NB4 (cell line): ENCODE measurements at places on chromosomes 4 and X.

DNA sequence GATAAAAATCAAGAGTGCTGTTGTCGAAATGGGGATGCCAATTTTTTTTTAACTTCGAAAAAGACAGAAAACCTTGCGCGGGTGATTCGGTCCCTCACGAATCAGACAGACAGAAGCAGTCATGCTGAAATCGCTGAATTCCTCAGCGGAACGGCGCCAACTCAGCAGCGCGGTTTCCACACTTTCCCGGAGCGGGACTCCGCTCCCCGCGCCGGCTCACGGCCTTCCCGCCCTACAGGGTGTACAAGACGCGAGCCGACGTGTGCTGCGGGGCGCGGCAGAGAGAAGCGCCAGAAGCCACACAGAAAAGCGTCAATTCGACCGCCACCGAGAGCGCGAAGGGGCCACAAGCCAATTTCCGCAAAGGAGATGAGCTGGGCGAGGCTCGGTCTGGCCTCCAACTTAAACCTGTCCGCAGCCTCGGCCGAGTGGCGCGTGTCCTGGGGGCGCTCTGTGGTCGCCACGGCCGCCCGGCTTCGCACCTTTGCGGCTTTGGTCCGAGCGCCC is 1.3 kb downstream of the NEXMIF start:
- DNase-seq, result no peak

GRCh38 chr4:74768857-74769525 is 25.3 kb downstream of the BTC start:
- no peak for DNase-seq

- DNase-seq, result no peak
These were observed 6.8 kb upstream of the DYNLT3 start for GRCh38 chrX:37854148-37854547.

GRCh38 chrX:56066016-56066415 is 166.1 kb upstream of the KLF8 start:
- no peak for DNase-seq

GRCh38 chr4:77156912-77157858 is at the start of gene CCNG2:
Gene CCNG2, plus strand, starts transcription at chr4:77157207. Its CDS starts 1,326 bp downstream, at chr4:77158533.
- no peak for DNase-seq

DNA sequence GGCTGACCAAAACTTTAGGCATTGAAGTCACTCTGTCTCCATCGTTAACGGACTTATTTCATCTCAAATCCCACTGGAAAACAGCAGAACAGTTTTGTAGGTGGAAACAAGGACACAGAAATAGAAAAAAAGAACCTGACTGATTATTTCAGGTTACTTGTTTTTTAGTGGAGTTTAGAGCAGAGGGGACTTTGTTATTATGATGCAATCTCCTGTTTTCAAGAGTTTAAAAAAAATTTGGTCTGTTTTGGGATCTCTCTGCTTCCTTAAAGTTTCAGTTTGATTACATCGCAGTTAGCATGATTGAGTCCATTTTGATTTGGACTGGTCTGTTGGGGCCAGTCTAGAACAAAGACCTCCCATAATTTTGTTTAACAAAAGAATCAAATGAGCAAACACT is 13.6 kb downstream of the PROM1 start:
- no peak for DNase-seq

- DNase-seq, result no peak
These were observed 655.6 kb upstream of the PCDH10 start for GRCh38 chr4:132493476-132493875.

- DNase-seq, result peak; percentile 12
These were observed 98.5 kb upstream of the ETNPPL start for GRCh38 chr4:108861334-108861733.
